ENCODE measurements at places on chromosomes 2 and 18. TPM values are rescaled to one million over a fixed set of nuclear protein-coding genes. Genes with fewer than 3 reads are reported as not detected.

The VRK2 gene
- 27.3 TPM for total RNA-seq

The CD28 gene
- total RNA-seq, result not detected

The INHBB gene
- total RNA-seq, result not detected

The SLC14A1 gene
- not detected for total RNA-seq

The KIF5C gene
- total RNA-seq, result 39.1 TPM

The ZNF385B gene
- 5.0 TPM for total RNA-seq

The CD207 gene
- total RNA-seq, result not detected

The TMEM247 gene
- total RNA-seq, result not detected

The CCDC74A gene
- 29.0 TPM for total RNA-seq

DNA sequence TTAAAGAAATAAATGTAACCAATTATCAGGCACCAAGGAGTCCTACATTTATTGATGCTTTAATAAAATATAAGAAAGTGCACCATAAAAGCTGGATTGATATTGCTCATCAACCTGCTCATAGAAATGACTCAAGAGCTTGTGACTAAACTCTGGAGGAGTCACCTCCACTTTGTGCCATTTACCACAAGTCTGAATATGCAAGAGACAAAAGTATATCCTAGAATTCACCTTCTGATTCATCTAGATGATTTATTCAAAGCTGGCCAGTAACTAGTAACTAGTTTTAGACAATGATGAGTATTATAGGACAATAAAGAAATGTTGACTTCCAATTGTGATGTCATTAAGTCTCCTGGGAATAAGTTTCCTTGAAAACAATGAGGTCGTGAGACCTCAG lies 146.0 kb upstream of the SOX11 start:
- H3K27me3 ChIP-seq, result no peaks in the 10 kb centered on the region
- H3K4me3 ChIP-seq, result no peak overlapping the region
- no peaks in the 10 kb centered on the region for H3K4me1 ChIP-seq
- no peaks in the 10 kb centered on the region for H3K36me3 ChIP-seq

- H3K4me1 ChIP-seq, result peaks cover 7% of the 10 kb centered on the region
- no peak for DNase-seq
- H3K27me3 ChIP-seq, result no peaks in the 10 kb centered on the region
- H3K36me3 ChIP-seq, result no peaks in the 10 kb centered on the region
Measured at GRCh38 chr2:133334923-133335322, 233.3 kb downstream of the NCKAP5 start.

DNA sequence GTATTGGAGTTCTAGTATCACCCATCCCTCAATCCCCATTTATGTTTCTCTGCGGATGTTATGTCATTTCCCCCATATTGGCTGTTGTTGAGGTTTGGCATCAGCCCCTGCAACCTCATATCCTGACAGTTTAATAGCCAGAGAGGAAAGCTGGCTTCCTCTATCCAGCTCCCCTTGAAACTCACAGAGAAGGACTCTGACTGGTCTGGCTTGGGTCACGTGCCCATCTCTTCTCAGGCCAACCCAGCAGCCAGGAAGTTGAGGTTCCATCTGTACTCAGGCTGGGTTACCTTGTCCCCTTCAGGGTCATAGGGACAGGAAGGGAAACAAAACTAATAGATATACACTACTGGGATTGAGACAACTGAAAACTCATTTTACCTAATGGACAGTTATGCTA lies 148.0 kb upstream of the SLC14A2 start:
- no peak overlapping the region for H3K4me3 ChIP-seq
- no peak overlapping the region for H3K27ac ChIP-seq
- no peaks in the 10 kb centered on the region for H3K4me1 ChIP-seq
- no peak for DNase-seq
- peaks cover 11% of the 10 kb centered on the region for H3K27me3 ChIP-seq

- no peaks in the 10 kb centered on the region for H3K4me1 ChIP-seq
- DNase-seq, result no peak
- H3K27me3 ChIP-seq, result no peaks in the 10 kb centered on the region
- H3K27ac ChIP-seq, result no peak overlapping the region
- no peaks in the 10 kb centered on the region for H3K36me3 ChIP-seq
- no peak overlapping the region for H3K4me3 ChIP-seq
Measured at GRCh38 chr18:63588909-63589308, 1.8 kb downstream of the SERPINB13 start.

GRCh38 chr2:42028571-42029148 lies 19.2 kb upstream of the PKDCC start:
- no peaks in the 10 kb centered on the region for H3K27me3 ChIP-seq
- peaks cover 32% of the 10 kb centered on the region for H3K4me1 ChIP-seq
- DNase-seq, result no peak
- H3K4me3 ChIP-seq, result no peak overlapping the region
- H3K36me3 ChIP-seq, result no peaks in the 10 kb centered on the region

- H3K4me3 ChIP-seq, result no peak overlapping the region
- H3K27ac ChIP-seq, result no peak overlapping the region
- no peak for DNase-seq
- H3K4me1 ChIP-seq, result no peaks in the 10 kb centered on the region
Measured at GRCh38 chr18:36693931-36694620, 134.7 kb downstream of the TPGS2 start.

- no peaks in the 10 kb centered on the region for H3K27me3 ChIP-seq
- peaks cover 10% of the 10 kb centered on the region for H3K4me1 ChIP-seq
- no peak overlapping the region for H3K4me3 ChIP-seq
- no peaks in the 10 kb centered on the region for H3K36me3 ChIP-seq
Measured at GRCh38 chr2:235560345-235560744, 66.5 kb downstream of the AGAP1 start.

DNA sequence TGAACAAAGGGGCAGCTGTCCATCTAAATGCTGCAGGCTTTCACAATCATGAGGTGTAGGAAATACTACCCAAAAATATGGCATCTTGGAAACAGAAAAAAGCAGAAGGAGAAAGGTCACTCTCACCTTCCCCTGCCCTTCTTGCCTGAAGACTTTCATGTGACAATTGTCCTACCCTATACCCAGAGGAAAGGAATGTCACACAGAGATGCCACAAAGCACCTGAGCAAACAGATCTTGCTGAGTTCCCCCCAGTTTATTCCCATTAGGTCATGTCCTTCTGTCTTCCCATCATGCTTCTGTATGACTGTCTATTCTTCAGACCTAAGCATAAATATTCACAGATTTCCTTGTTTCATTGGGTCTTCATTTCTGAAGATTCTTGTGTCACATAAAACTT lies 116.6 kb upstream of the MSH6 start:
- no peaks in the 10 kb centered on the region for H3K27me3 ChIP-seq
- peak overlapping the region; percentile 14 for H3K27ac ChIP-seq
- DNase-seq, result peak; percentile 64

DNA sequence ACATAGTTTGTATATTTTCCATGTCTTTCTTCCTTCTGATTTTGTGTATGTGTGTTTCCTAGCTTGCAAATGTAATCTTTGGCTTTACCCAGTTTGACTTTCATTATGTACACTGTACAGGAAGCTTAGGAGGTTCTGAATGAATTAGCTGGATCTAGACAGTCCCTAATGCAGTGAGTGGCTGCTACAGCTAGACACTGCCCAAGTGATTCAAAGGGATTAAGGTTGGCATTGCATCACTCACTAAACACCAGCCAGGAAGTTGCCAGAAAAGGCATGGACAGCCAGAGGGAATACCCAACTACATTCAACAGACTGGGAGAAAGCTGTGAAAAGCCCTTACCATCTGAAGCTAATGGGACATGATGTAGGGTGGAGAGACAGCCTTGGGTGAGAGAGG lies 316.0 kb upstream of the MEX3C start:
- H3K4me1 ChIP-seq, result no peaks in the 10 kb centered on the region
- no peak overlapping the region for H3K27ac ChIP-seq
- H3K27me3 ChIP-seq, result no peaks in the 10 kb centered on the region
- no peak overlapping the region for H3K4me3 ChIP-seq
- DNase-seq, result no peak
- no peaks in the 10 kb centered on the region for H3K36me3 ChIP-seq

DNA sequence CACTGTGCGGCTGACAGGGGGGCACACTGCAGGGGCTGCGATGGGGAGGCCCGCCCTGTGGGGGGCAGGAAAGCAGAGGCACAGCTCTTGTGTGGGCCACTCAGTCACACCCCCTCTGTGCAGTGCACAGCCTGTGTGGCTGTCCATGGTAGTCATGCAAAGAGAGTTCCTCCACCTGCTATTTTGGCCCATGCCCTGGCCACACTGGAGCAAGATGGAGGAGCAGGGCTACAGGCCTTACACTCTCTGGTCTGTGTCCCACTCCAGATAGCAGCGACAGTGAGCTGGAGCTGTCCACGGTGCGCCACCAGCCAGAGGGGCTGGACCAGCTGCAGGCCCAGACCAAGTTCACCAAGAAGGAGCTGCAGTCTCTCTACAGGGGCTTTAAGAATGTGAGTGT lies 28.5 kb upstream of the FAHD2A start:
- no peak overlapping the region for H3K4me3 ChIP-seq
- H3K27me3 ChIP-seq, result no peaks in the 10 kb centered on the region
- H3K27ac ChIP-seq, result no peak overlapping the region
- H3K36me3 ChIP-seq, result no peaks in the 10 kb centered on the region
- peak; percentile 41 for DNase-seq

GRCh38 chr2:113276761-113277425 lies 1.8 kb downstream of the PAX8 start:
- no peak overlapping the region for H3K27ac ChIP-seq
- H3K4me1 ChIP-seq, result peaks cover 10% of the 10 kb centered on the region
- H3K4me3 ChIP-seq, result peak overlapping the region; percentile 71
- H3K36me3 ChIP-seq, result no peaks in the 10 kb centered on the region
- peaks cover 100% of the 10 kb centered on the region for H3K27me3 ChIP-seq

GRCh38 chr2:17672583-17673317 lies 80.9 kb downstream of the SMC6 start:
- peaks cover 58% of the 10 kb centered on the region for H3K36me3 ChIP-seq
- no peaks in the 10 kb centered on the region for H3K4me1 ChIP-seq
- no peak overlapping the region for H3K27ac ChIP-seq
- no peak overlapping the region for H3K4me3 ChIP-seq

GRCh38 chr2:234950730-234951663 lies 820 bp upstream of the SH3BP4 start:
- DNase-seq, result peak; percentile 70
- peaks cover 7% of the 10 kb centered on the region for H3K27me3 ChIP-seq
- peak overlapping the region; percentile 66 for H3K27ac ChIP-seq
- H3K36me3 ChIP-seq, result peaks cover 6% of the 10 kb centered on the region

GRCh38 chr18:74115046-74115445 lies 32.6 kb downstream of the FBXO15 start:
- H3K36me3 ChIP-seq, result no peaks in the 10 kb centered on the region
- no peaks in the 10 kb centered on the region for H3K27me3 ChIP-seq
- no peak overlapping the region for H3K27ac ChIP-seq

GRCh38 chr2:74559912-74560311 lies 5.4 kb downstream of the DOK1 start:
- no peak overlapping the region for H3K27ac ChIP-seq
- H3K4me1 ChIP-seq, result no peaks in the 10 kb centered on the region
- no peaks in the 10 kb centered on the region for H3K36me3 ChIP-seq
- peak; percentile 61 for DNase-seq

DNA sequence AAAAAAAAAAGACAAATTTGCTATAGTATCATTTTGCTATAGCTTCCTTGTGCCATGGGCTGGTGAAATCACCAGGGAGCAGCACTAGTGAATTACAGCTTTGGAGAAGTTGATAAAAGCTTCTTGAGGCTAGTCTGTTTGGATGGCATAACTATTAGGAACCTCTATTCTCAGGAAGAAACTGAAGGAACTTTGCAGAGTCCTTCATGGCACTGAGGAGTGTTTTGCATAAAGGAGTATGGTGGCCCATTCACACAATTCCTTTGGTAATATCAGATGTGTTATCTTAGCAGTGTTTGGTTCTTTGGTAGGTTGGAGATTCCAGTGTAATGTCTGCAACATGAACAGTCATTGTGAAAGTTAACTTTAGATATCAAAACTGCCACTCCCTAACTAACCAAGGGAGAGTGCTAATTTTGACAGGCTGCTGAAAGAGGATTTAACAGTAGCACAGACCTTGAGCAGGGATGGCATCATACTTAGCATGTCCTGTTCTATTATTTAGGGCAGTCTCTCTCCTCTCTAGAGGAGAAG lies 76.6 kb upstream of the ZFP36L2 start:
- H3K4me3 ChIP-seq, result no peak overlapping the region
- DNase-seq, result no peak
- peaks cover 10% of the 10 kb centered on the region for H3K4me1 ChIP-seq
- H3K27ac ChIP-seq, result no peak overlapping the region

GRCh38 chr18:39647627-39648534 lies 2082.3 kb upstream of the CELF4 start:
- no peaks in the 10 kb centered on the region for H3K4me1 ChIP-seq
- H3K27ac ChIP-seq, result no peak overlapping the region
- no peaks in the 10 kb centered on the region for H3K36me3 ChIP-seq
- no peaks in the 10 kb centered on the region for H3K27me3 ChIP-seq
- DNase-seq, result no peak

All from endodermal cell (in vitro differentiated cells).